ENCODE measurements at places on chromosomes 2 and 18.

DNA sequence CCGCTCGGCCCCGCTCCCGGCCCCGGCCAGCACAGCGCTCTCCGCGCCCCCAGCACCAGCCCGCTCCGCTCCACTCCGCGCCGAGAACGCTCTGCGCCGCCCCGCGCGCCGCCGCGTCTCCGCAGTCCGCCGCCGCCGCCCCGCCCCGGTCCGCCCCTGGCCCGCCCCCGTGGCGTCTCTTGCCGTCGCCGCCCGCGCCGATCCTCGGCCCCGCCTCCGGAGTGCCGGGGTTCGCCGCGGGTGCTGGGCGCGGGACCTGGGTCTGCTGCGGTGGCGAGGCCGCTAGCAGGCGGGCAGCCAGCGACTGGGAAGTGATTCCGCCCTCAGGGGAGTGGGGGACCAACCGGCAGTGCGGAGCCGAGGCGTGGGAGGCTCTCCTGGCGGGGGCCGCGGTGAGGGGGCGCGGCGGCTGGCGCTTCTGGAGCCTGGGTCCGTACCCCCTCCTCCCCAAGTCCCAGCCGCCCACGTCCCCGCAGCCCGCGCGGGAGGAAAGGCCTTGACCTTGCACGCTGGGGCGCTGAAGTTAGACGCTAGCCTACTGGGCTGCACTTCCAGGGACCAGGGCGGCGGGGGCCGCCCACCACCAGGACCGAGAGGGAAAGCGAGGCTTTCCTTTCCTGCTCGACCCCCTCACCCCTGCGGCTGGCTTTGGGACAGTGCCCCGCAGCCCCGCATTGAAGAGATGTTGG is at the start of gene HS6ST1:
HS6ST1 (minus strand) TSS at position 93 of the 689 bp plus-strand sequence. CDS start 305 bp downstream, outside the sequence.
- peak within 1 kb of the TSS; percentile 50 for H3K4me3 ChIP-seq
- no peaks in the 10 kb centered on the region for H3K27me3 ChIP-seq
- DNase-seq, result peak; percentile 89
- peaks cover 8% of the 10 kb centered on the region for H3K4me1 ChIP-seq
- H3K27ac ChIP-seq, result no peak within 1 kb of the TSS

DNA sequence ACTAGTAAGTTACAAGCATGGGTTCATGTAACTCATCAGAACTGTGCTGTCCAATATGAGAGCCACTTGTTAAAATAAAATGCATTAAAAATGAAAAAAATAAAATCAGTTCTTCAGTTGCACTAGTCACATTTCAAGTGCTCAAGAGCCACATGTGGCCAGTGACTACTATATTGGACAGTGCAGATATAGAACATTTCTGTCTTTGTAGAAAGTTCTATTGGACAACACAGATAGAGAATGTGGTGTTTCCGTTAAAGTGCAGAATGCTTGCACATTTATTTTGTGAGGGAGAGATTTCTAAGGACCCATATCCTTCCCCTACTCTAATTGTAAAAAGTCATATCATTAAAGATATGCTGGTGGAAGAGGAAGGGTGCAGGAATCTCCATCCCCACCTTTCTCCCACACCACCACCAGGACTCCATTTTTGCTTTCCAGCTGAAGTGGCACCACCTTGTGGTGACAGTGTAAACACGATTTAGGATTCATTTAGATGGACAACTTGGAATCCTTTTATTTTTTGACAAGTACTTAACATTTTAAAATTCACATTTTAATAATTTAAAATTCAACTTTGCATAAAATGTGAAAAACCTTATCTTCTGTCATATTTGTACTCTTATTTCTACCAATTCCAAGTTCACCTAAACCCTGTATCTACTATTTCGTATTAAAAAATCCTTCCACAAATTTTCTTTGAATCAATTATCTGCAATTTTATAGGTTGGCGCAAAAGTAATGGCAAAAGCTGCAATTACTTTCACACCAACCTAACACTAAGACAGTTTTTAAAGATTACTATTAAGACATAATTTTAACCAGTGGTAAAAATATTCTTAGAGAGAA is 9.4 kb upstream of the CD302 start:
- no peaks in the 10 kb centered on the region for H3K27me3 ChIP-seq
- H3K4me1 ChIP-seq, result no peaks in the 10 kb centered on the region
- H3K4me3 ChIP-seq, result no peak overlapping the region
- H3K36me3 ChIP-seq, result no peaks in the 10 kb centered on the region
- no peak overlapping the region for H3K27ac ChIP-seq

DNA sequence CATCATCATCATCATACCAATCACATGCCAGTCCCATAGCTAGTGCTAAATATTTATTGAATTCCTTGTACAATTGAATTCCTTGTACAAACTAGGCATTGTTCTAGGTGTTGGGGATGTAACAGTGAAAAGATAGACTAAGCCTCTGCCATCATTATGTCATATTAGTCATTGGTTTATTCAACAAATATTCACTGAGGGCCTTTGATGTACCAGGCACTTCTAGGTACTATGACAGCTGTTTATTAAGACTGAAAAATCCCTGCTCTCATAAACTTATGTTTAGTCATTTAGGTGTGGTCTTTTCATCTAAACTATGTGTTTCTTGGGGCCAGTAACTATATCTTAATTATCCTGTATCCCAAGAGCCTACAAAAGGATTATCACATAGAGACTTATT is 412.3 kb upstream of the ETAA1 start:
- no peaks in the 10 kb centered on the region for H3K36me3 ChIP-seq
- no peak for DNase-seq
- no peak overlapping the region for H3K27ac ChIP-seq
- H3K4me3 ChIP-seq, result no peak overlapping the region
- no peaks in the 10 kb centered on the region for H3K27me3 ChIP-seq

DNA sequence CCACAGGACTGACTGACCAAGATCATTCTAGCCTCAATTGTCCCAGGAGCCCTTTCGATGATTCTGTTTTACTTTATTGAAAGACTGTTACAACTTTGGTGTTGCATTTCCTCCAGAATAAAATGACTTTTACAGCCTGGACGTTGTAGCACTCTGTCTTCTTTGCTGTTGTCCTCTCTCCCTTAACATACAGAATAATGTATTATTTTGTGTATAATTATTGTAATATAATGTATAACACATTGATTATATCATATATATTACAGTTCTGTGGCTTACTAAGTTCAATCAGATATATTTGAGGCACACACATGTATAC is 380 bp upstream of the FANCL start:
- no peak for DNase-seq
- H3K4me3 ChIP-seq, result no peak overlapping the region
- no peaks in the 10 kb centered on the region for H3K4me1 ChIP-seq
- no peaks in the 10 kb centered on the region for H3K27me3 ChIP-seq
- no peaks in the 10 kb centered on the region for H3K36me3 ChIP-seq

GRCh38 chr2:238924796-238925195 is 76.9 kb downstream of the TWIST2 start:
- no peaks in the 10 kb centered on the region for H3K36me3 ChIP-seq
- H3K27ac ChIP-seq, result no peak overlapping the region
- no peaks in the 10 kb centered on the region for H3K27me3 ChIP-seq
- no peaks in the 10 kb centered on the region for H3K4me1 ChIP-seq
- H3K4me3 ChIP-seq, result no peak overlapping the region

GRCh38 chr18:63109022-63109421 is 210.5 kb downstream of the BCL2 start:
- DNase-seq, result no peak
- H3K4me1 ChIP-seq, result no peaks in the 10 kb centered on the region
- no peaks in the 10 kb centered on the region for H3K27me3 ChIP-seq
- H3K4me3 ChIP-seq, result no peak overlapping the region
- H3K36me3 ChIP-seq, result no peaks in the 10 kb centered on the region

DNA sequence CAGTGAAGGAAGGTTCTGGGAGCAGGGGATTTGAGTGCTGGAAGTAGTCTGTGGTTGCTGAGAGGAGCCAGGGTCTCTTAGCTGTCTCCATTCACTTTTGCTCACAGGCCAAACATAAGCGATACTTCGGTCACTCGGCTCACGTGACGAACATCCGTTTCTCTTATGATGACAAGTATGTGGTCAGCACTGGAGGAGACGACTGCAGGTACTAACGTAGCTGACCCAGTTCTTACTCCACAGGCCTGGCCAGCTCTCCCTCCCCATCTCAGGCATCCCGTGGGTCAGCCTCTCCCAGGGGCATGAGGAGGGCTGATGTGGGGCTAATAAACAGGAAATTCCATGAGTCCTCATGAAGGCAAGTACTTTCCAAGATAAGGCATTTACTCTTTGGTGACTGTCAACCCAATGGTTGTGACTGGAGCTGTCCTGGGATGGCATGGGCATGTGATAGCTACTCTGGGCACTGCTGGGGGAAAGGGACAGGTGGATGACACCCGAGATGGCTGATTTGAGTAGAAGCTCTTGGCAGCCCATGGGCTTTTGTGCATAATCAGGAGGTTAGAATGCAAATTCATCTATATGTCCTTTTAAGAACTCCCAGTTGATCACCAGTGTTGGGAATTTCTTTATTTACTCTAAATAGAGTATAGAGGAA is 81.6 kb downstream of the RTN4 start:
- H3K27me3 ChIP-seq, result no peaks in the 10 kb centered on the region
- H3K27ac ChIP-seq, result no peak overlapping the region
- H3K4me1 ChIP-seq, result peaks cover 12% of the 10 kb centered on the region
- DNase-seq, result no peak
- no peak overlapping the region for H3K4me3 ChIP-seq
- H3K36me3 ChIP-seq, result peaks cover 1% of the 10 kb centered on the region

DNA sequence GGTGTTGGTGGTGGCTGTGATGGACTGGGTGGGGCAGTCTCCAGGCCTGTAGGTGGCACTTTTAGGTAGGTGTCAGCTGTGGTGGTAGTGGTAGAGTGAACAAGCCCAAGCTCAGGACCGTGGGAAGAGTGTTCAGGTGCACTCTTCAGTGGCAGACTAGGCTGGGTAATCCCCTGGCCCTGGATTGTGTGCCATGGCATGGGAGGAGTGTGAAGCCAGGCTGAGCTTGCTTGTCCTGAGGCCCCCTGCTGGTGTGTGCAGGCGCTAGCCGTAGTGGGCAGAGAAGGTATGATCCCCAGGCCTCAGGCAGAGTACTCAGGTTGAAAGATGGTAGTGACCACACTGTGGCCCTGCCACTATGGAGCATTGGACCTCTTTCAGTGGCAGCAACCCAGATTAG is 850.3 kb downstream of the DSC3 start:
- H3K36me3 ChIP-seq, result no peaks in the 10 kb centered on the region
- H3K27ac ChIP-seq, result no peak overlapping the region
- H3K4me1 ChIP-seq, result no peaks in the 10 kb centered on the region
- H3K4me3 ChIP-seq, result no peak overlapping the region

GRCh38 chr2:168705534-168706470 is 96.6 kb upstream of the NOSTRIN start:
- no peaks in the 10 kb centered on the region for H3K4me1 ChIP-seq
- no peak overlapping the region for H3K4me3 ChIP-seq
- H3K27ac ChIP-seq, result no peak overlapping the region
- DNase-seq, result peak; percentile 42
- H3K27me3 ChIP-seq, result no peaks in the 10 kb centered on the region
- H3K36me3 ChIP-seq, result no peaks in the 10 kb centered on the region

GRCh38 chr18:80000877-80001276 is 12.5 kb upstream of the TXNL4A start:
- H3K36me3 ChIP-seq, result no peaks in the 10 kb centered on the region
- no peaks in the 10 kb centered on the region for H3K27me3 ChIP-seq
- H3K4me1 ChIP-seq, result no peaks in the 10 kb centered on the region

DNA sequence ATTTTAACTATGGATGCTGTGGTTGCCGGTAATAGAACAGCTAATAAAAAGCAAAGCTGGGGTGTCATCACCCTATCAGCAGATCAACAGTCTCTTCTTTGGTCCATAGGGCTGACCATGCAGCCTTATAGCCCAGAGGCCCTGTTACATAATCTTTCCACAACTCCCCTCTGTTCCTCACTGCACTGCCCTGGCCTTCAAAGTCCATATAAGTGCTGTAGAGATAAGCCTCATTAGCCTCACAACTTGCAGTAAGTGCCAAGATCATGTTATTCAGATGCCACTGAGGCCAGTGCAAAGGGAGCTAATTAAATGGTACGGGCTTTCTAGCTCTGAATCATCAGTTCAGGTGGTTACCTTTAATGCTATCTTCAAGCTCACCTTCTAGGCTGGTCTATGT is 89.7 kb upstream of the CXCR4 start:
- DNase-seq, result no peak
- no peak overlapping the region for H3K4me3 ChIP-seq
- no peaks in the 10 kb centered on the region for H3K27me3 ChIP-seq
- H3K36me3 ChIP-seq, result no peaks in the 10 kb centered on the region

GRCh38 chr2:27492557-27492956 is 2.4 kb downstream of the FNDC4 start:
- no peak overlapping the region for H3K4me3 ChIP-seq
- no peak overlapping the region for H3K27ac ChIP-seq
- no peak for DNase-seq
- H3K27me3 ChIP-seq, result peaks cover 4% of the 10 kb centered on the region

- H3K4me1 ChIP-seq, result peaks cover 2% of the 10 kb centered on the region
- H3K27ac ChIP-seq, result no peak overlapping the region
- DNase-seq, result no peak
- no peaks in the 10 kb centered on the region for H3K36me3 ChIP-seq
- no peaks in the 10 kb centered on the region for H3K27me3 ChIP-seq
- no peak overlapping the region for H3K4me3 ChIP-seq
Observed at GRCh38 chr2:157149270-157149669, 108.2 kb upstream of the GALNT5 start.

- no peaks in the 10 kb centered on the region for H3K27me3 ChIP-seq
- DNase-seq, result no peak
- H3K36me3 ChIP-seq, result no peaks in the 10 kb centered on the region
- H3K4me3 ChIP-seq, result no peak overlapping the region
Observed at GRCh38 chr18:12079491-12080237, 14.0 kb upstream of the ANKRD62 start.
